ENCODE measurements at places on chromosomes 13 and 19.

DNA sequence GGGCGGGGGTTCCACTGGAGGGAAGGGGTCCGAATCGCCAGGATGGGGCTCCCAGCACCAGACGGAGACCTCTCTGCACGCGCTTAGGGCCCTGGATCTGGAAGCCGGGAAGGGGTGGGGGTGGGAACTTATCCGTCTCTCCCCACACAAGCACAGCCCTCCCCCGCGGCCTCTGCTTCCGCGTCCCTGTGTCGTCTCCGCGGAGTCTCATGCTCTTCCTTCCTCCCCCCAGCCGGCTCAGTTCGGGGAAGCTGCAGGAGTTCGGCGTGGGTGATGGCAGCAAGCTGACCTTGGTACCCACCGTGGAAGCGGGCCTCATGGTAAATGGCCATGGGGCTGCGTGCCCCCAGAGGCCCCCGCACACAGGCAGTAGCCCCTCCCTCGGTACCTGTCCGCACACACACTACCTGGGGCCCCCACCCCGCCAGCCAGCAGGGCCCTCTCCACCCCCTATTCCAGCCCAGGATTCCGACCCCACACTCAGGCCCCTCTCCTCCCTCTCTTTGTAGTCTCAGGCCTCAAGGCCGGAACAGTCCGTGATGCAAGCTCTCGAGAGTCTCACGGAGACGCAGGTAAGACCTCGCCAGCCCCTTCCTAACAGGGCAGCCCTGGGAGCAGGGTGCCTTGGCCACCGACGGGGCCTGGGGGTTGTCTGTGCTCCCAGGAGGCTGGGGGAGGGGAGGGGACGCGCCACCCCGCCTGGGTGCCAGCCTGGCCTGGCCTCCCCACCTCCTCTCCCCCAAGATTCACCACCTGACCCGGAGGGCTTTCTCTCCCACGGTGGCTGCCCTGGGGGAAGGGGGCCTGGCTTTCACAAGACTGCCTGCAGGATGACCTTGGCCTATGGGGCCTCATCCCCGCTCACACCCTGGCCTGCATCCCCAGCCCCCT, 3.2 kb downstream of the MIDN start:
- DNase-seq, result peak; percentile 78

- DNase-seq, result no peak
Measured at GRCh38 chr19:11102944-11103343, 13.7 kb downstream of the LDLR start.

DNA sequence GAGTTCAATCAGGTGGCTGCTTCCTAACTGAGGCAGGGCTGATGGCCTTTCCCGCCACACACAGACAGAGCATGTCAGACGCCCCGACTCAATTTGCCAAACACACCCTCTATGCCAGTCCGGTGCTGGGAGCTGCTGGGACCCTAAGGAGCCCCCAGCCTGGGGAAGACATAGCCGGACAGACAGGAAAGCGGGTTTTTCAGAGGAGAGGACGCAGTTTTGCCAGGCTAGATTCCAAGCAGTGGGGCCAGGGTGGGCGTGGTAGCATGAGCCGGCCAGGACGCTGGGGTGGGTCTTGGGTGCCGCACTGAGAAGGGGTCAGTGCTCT, 19.8 kb downstream of the MAST3 start:
- no peak for DNase-seq

GRCh38 chr13:37348916-37349643, 243.6 kb upstream of the CSNK1A1L start:
- no peak for DNase-seq

DNA sequence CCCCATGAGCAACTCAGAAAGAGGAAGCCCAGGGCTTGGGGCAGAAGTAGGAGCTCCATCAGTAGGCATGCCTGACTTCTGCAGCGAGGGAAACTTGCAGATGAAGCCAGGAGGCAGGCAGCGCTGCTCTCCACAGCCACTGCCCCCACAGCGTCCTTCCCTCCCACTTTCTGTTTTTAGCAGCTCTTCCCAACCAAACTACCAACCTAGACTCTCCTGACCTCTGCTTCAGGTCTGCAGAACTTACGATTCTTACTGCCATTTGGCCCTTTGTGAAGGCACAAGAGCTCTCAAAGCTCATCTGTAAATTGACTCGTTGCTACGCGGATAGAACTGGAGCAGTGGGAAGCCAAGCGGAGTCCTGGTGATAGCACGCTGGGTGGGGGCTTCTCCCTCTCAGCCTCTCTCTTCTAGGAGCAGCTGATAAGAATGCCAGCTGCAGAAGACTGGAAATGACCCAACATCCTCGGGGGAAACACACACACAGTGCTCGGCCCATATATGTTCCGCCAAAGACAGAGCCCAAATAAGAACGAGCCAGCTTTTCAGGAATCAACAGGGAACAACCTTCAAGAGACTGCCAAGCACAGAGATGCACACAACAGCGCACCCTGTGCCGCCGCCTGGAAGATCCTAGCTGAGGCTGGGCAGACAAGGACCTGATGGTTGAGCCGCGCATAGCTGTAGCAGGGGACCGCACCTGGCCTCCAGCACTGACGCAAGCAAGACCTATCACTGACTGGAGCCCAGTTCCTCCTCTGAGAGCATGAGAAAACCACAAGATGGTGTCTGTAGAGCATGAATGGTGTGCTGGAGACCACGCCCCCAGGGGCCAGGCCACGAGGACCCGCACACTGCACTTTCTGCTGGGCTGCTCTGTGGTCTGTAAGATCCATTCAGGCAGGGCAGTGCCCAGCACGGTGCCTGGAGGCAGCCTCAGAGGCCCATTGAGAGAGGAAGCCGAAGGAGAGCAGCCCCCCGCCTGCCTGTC, 15.9 kb upstream of the SLC35E1 start:
- DNase-seq, result peak; percentile 69

GRCh38 chr13:31014456-31014855, 82.0 kb downstream of the TEX26 start:
- no peak for DNase-seq
